ENCODE measurements at places on chromosomes 12 and 14.
A peak's percentile ranks its signal among the peaks of the same experiment; 100 is the strongest.

DNA sequence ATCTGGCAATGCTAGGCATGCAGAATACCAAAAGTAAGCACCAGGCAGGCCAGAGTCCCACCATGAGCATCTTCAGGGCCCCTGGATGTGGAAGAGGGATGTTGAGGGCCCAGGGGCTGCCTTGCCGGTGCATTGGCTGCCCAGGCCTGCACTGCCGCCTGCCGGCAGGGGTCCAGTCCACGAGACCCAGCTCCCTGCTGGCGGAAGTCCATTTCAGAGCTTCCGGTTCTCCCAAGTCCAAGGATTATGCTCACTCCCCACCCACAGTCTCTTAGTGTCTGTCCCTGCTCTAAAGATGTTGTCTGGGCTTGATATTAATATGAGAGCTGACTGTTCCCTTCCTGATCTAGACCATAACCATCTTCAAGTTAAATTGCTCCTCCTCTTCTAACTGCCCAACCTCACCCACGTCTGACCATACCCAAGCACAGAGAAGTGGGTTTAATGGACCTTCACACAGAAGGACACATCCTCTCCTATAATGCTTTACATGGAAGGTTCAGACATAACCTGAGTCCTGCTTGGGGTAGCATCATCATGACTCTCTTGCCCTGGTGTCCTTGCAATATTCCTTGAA is 117.4 kb downstream of the DAD1 start:
- no peak for DNase-seq

DNA sequence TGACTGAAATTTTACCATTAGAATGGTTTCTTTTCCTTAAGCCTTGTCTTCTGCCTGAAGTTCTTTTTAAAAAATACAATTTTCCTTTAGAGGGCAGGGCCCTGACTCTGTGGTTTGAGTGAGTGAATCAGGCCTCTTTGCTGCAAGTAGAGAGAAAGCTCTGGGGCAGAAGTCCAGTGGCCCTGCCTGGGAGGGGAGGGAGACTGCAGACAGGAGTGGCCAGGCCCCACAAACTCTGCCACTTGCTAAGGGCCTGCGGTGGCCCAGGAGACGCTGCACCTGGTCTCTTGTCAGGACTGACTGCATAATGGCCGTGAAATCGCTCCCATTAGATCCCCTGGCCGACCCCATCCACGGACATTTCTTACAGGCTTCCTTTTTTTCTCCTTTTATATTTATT is 25.5 kb downstream of the TSPAN11 start:
- no peak for DNase-seq

- no peak for DNase-seq
Observed at GRCh38 chr12:6574576-6575295, 6.6 kb upstream of the NOP2 start.

DNA sequence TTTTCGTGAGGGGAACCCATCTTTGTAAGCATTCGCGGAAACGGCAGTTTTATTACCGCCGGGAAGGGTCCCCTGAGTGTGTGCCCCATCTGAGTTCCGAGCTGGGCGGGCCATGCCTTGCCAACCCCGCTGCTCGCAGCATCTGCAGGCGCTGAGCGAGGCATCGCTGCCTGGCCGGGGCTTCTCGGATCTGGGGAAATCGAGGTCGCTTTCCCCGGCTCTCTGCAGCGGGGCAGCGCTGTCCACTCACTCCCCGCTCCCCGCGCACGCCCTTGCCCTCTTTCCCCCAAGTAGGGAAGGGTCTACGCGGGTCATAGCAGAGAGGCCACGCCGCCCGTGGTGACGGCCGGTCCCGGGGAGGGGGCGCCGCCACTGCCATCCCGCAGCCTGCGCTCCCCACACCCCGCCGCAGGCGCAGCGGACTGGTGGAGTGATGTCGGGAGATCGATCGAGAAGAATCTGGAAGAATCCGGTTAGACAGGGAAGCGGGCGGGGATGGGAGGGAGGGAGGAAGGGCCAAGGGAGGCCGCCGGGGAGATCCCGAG is 507 bp upstream of the FKBP4 start:
- no peak for DNase-seq

DNA sequence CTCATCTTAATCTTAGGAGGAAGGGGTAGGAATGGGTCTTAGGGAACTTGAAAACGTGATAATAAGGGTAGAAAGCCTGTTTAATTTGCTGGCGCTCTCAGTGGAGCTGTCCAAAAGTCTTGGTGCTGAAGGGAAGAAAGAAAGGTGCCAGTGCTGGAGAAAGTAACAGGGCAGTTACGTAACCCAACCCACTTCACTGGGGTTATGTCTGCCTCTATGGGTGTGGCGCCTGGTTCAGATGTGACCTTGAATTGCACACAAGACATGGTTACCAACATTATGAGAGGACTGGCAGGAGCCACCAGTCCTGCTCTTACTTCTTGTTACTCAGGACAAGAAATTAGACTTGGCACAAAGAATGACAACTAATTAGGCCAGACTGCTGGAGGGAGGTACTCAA is 18.6 kb upstream of the GPATCH2L start:
- no peak for DNase-seq

- no peak for DNase-seq
Observed at GRCh38 chr12:58296863-58297262, 355.5 kb downstream of the ATP23 start.

- no peak for DNase-seq
Observed at GRCh38 chr12:76864791-76865400, 13.9 kb downstream of the CSRP2 start.

GRCh38 chr12:3147260-3147659 is 70.1 kb downstream of the TSPAN9 start:
- no peak for DNase-seq

DNA sequence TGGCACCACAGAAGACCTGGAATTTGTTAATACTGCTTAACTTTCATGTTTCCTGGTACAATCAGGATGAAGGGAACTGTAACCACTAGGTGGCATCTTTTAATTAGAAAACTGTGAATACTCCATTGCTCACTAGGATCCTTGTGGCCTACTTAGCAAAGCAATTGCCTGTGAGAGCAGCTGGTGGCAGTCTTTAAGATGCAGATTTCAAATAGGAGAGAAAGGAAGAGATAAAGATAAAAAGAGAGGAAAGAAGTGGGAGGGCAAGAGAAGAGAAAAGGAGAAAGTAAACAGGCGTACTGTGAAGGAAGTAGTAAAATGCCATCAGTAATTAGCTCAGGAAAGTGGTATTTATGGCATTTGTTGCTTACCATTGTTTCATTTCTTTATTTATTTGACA is 114.5 kb downstream of the RAD51B start:
- peak; percentile 55 for DNase-seq

DNA sequence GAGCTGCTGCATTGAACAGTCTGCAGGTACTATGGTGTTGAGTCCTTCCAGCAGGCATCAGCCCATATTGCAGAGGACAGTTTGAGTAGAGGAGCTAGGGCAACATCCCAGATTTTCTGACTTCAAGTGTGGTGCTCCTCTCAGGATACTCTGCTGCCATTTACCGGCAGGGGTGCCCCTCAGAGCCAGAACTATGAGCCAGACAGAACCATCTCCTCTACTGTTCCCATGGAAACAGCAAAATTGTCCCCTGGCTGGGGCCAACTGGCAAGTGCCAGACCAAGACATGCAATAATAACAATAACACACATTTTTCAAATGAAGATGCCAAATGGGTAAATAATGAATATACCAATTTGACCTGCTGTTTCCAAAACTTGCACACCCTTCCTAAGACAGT is 102.9 kb downstream of the ADCK1 start:
- no peak for DNase-seq

GRCh38 chr14:36430662-36431084 is 89.4 kb downstream of the NKX2-1 start:
- no peak for DNase-seq

- DNase-seq, result no peak
Observed at GRCh38 chr12:27900920-27901879, 71.3 kb downstream of the PTHLH start.

DNA sequence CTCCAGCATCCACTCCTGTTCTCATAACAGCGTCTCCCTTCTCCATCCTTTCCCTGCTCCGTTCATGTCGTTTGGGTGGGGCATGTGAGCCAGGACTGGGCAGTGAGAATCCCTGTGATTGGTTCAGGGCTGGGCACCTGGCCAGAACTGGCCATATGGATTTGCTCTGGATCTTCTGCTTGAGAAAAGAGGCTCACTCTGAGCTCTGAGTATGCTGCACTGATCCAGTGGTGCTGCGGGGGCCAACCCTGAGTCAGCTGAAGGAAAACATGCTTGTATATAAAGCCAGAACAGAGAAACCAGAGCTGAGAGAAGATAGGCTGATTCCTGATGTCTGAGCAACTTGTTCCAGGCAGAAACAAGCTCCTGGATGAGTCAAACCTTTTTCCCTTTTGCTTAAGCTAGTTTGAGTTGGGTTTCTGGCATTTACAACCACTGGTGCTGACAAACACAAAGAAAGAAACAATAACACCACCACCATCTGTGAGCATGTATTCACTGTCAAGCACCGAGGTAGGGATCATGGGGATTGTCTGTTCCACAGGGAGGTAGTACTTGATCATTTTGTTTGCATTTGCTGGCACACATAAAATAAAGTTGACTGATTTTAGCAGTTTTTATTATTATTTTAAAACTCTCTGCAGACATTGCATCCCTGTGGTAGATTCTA is 14.0 kb upstream of the HPD start:
- peak; percentile 98 for DNase-seq

GRCh38 chr14:47596232-47596631 is 79.2 kb downstream of the MDGA2 start:
- DNase-seq, result no peak

DNA sequence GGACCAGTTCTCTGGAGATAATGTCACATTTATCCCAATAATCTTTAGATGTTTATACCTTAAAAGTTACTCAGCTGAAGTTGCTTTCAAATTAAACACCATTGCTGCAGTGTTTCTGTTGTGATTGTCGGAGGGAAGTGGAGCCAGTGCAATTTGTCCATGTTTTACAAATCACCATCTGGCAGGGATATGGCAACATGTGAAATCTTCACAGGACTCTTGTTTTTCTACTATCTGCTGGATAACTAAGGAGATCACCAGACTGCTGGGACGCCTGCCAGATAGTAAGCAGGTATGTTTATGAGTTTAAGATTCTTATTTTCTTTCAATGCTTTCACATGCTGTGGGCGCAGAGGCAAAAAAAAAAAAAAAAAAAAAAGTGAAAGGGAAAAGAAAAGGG is 100.3 kb upstream of the SOX5 start:
- no peak for DNase-seq

Measured in AG04450 (cell line).